ENCODE measurements at places on chromosomes 13 and 19.

DNA sequence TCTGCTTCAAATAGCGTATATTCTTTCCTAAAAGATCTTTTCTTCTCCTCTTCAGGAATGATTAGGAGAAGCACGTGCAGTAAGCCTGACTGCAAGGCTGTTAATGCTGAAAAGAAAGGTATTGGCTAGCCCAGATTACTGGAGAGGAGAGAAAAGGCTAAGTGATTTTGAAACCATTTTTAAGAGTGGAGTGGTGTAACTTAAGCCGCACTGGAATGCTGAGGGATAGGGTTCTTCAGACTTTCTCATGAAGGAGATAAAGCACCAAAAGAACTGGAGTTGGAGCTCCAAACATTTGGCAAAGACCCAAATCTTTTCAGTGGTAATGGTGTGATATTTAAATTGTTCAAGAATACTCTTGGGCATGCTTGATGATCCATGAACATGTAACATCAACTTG lies 388.3 kb downstream of the COG6 start:
- DNase-seq, result no peak

DNA sequence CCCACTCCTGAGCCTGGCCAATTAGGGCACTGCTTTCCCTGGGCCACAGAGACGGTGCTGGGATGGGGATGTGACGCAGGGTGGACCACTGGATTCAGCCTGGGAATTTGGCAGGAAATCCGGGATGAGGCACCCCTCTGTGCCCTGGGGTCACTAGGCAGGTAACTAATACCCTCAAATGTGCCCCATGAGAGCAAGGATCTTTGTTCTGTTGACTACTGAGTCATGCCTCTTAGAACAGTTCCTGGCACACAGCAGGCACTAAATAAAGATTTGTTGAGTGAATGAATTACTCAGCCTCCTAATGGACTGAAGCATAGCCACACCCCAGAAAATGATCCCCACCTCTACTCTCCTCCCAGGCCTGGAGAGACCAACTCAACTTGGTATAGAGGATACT lies 15.9 kb downstream of the OPA3 start:
- DNase-seq, result no peak

DNA sequence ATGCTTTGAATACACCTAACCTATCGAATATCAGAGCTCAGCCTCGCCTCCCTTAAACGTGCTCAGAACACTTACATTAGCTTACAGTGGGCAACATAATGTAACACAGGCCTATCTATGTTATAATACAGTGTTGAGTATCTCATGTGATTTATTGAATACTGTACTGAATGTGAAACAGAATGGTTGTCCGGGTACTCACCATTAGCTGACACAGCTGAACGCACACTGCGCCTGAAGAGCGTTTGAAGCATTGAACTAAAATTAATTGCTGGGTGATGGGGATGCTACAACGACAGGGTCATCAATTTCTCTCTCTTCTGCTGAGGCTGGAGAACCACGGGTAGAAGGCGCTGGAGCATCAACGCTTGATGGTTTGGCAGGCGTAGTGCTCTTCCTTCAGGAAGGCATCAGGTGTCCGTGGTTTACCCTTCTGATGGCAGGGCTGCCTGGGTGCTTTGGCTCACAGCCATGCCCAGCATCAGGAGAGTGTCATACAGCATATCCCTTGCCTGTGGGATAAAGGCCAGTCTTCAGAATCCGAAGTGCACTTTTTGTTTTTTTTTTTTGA lies 46.9 kb upstream of the UBE2L5 start:
- no peak for DNase-seq

DNA sequence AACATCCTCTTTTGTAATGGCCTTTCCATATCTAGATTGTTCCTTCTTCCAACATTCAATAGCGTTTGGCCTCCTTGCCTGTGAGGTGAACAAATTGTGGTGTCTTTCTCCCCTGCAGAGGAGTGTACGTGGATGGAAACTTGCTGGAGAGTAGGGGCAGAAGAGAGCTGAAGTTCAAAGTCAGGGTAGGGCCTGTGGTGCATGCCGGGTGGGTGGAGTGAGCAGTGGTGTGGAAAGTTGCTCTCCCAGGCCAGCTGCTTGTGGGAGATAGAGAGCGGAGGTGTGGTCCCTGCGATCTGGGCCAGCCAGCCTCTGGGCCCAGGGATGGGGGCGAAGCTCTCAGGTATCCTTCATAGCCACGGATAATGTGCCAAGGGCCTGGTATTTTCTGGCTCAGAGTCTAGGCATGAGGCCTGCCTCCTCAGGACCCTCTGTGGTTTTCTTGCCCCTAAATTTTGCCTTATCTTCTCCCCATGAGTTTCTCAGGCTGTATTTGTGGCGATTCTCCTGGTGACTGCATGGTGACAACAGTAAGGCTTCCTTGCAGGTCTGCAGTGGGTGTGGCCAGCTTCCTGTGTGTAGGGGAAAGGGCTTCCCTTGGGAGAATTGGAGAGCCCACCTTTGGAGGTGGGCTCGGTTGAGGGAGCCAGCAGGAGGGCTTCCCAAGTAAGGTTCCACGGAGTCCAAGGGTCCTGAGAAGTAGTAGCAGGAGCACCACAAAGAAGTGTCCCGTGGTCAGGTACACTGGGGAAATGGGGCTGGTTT lies 6.7 kb downstream of the RGCC start:
- DNase-seq, result no peak

DNA sequence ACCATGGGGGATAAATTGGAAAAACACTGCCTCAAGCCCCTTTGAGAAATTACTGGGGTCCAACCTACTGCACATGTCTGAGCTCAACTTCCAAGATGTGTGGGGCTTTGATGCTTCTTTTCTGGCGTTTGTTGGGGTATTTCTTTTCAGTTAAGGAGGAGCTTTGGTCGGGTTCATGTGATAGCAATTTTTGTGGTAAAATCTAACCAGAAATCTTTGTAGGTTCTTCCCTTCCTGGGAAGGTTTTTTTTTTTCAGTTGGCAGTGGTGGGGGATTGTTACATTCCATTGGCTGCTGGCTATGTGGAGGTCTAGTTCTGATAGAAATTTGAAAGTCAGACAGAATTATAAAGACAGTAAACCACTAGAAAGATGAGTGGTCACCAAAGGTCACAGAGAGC lies 327.8 kb downstream of the ATP8A2 start:
- DNase-seq, result no peak

GRCh38 chr13:94674609-94675348 lies 37.6 kb downstream of the SOX21 start:
- DNase-seq, result no peak

GRCh38 chr13:114056205-114057013 lies 76.0 kb downstream of the RASA3 start:
- no peak for DNase-seq

- DNase-seq, result no peak
Observed at GRCh38 chr13:97566907-97567306, 132.9 kb downstream of the RAP2A start.

- no peak for DNase-seq
Observed at GRCh38 chr13:103100830-103101229, 34.6 kb upstream of the SLC10A2 start.

- no peak for DNase-seq
Observed at GRCh38 chr19:10918359-10918758, 10.1 kb downstream of the YIPF2 start.

DNA sequence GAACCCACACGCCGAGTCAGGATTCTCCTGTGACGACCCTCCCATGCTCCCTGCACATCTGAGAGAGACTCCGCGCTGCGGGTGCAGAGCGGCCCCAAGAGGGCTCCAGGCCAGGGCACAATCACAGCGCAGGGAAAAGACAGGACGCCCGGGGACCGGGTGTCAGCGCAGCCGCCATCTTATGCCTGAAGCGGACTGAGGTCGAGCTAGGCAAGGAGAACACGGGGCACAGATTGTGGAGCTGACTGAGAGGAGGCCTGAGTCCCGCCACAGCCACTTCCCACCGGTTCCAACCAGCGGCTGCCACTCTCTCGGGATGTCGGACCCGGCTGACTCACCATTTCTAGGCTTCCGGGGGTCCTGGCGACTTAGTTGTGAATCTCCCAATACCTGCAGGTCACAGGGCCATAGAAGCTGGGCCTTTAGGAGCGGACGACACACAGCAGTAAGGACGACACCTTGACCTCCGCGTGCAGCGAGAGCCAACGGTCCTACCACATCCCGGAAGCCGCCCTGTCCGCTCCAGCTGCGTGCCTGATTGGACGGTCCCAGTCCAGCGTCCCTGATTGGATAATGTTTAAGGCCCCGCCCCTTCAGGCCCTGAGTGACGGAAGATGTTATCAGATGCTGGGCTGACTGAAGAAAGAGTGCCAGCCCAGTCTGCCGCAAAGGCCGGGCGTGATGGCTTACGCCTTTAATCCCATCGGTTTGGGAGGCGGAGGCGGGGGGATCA lies at the start of gene ZNF728:
Gene ZNF728 (minus strand): TSS at position 487 of the 733 bp plus-strand sequence. CDS start 146 bp downstream, at position 341.
- no peak for DNase-seq

GRCh38 chr13:80276371-80277289 lies 64.3 kb downstream of the SPRY2 start:
- DNase-seq, result peak; percentile 33

DNA sequence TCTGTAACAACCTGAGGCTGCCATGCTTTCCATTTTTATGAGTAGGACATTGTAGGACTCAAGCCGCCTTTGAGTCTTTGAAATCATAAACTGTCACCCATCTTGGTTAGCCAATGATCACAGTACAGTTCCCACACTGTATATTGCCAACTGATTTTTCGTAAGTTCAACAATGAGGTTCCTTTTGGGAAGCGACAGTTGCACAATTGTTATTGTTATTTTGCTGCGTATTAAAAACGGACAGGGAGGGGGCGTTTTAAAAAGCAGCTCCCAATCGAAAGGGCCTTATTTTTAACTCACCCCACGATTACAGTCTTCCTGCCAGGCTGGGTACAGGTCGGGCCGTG lies 601 bp downstream of the SLC46A3 start:
- no peak for DNase-seq

GRCh38 chr13:64912141-64912540 lies 2318.0 kb downstream of the PCDH9 start:
- no peak for DNase-seq

DNA sequence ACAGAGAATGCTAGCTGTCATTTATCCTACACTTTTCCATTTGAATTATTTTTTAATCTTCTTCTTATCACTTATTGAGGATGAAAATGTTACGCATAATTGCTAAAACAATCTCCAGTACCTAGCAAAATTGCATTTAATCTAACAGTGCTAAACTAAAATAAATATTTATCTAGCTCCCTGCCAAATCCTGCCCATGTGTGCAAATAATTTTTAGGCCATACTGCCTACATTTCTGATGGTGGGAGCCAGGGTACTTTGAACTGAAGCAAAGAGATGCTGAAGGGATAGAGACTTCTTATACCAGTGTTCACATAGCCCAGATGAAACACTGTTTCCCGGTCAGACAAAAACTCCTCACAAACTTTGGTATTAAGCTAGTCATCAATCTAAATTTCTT lies 1268.7 kb upstream of the PCDH20 start:
- DNase-seq, result no peak

DNA sequence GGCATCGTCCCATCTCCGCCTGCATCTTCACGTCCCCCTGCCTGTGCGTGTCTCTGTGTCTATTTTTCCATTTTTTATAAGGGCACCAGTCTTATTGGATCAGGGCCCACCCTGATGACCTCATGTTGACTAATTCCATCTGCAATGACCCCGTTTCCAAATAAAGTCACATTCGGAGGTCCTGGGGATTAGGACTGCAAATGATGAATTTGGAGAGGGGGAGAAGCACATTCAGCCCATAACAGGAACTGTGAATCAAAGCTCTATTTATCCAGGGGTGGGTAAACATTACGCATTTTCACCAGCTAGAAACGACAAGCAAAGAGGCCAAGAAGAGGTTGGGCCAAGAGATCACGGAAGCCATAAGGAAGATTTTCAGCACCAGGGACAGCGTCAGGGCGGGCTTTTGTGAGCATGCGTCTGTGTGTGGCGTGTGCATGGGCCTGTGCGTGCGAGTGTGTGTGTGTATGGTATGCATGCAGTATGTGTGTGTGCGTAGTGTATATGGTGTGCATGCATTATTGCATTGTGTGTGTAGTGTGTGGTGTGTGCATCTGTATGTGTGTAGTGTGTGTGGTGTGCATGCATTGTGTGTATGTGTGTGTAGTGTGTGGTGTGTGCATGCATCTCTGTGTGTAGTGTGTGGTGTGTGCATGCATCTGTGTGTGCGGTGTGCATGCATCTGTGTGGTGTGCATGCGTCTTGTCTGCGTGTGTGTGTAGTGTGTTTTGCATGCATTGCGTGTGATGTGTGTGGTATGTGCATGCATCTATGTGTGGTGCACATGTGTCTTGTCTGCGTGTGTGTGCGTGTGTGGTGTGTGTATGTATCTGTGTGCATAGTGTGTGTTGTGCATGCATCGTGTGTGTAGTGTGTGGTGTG lies 19.6 kb downstream of the CELF5 start:
- peak; percentile 64 for DNase-seq

DNA sequence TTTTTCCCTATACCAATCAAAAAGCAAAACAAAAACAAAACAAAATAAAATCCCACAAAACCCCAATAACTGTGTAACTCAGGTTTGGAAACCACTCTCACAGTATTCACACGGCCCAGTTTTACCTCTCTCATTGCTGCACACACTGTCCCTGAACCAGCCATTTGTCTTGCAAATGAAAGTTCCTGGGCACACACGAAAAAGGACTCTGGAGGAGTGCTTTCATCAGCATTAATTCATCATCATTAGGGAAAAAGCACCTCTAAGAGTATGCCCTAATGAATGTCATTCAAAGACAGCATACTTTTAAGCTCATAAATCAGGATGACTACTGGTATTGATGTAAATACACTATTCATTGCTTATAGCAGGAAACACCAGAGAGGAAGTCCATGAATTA lies 306.3 kb downstream of the DNAJC15 start:
- DNase-seq, result no peak

Data from left renal pelvis (tissue), 4 donors.